ENCODE measurements at places on chromosomes 16 and 17.

GRCh38 chr17:19248928-19249574 lies 11.9 kb downstream of the EPN2 start:
- DNase-seq = no peak

- DNase-seq = peak; percentile 72
Measured at GRCh38 chr17:29592850-29593551, at the start of gene ANKRD13B. Gene ANKRD13B, plus strand, starts transcription at chr17:29593132. Its CDS starts 490 bp downstream, at chr17:29593622.

DNA sequence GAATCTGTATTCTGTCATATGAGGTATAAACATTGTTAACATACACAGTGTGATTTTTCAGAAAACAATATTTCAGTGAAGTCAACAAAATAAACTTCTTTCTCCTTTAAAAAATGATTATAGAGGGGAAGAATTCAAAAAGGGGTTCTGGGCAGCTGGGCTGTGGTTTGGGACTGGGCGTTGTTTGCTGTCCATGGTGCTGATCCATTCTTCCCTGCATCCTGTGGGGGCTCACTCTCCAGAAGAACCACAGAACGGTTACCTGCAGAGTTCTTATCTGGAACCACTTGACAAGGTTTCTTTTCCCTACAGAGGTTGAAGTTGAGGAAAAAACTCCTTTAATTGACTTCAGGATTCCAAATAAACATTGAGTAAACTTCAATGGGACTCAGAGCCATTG lies 1091.0 kb downstream of the CDH8 start:
- no peak for DNase-seq

DNA sequence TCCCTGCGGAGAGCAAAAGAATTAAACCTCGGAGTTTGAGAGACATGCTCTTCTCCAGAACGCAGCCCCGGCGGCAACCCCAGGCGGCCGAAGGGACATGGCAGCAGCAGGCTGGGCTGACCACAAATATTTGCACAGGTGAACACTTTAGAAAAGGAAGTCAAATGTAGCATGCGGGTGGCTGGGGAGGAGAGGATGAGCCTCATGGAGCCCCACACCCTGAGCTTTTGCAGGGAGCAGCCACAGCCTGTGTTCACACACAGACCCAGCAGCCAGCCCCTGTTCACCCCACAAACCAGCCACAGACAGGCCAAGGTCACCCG lies 17.8 kb downstream of the HS3ST6 start:
- peak; percentile 87 for DNase-seq

DNA sequence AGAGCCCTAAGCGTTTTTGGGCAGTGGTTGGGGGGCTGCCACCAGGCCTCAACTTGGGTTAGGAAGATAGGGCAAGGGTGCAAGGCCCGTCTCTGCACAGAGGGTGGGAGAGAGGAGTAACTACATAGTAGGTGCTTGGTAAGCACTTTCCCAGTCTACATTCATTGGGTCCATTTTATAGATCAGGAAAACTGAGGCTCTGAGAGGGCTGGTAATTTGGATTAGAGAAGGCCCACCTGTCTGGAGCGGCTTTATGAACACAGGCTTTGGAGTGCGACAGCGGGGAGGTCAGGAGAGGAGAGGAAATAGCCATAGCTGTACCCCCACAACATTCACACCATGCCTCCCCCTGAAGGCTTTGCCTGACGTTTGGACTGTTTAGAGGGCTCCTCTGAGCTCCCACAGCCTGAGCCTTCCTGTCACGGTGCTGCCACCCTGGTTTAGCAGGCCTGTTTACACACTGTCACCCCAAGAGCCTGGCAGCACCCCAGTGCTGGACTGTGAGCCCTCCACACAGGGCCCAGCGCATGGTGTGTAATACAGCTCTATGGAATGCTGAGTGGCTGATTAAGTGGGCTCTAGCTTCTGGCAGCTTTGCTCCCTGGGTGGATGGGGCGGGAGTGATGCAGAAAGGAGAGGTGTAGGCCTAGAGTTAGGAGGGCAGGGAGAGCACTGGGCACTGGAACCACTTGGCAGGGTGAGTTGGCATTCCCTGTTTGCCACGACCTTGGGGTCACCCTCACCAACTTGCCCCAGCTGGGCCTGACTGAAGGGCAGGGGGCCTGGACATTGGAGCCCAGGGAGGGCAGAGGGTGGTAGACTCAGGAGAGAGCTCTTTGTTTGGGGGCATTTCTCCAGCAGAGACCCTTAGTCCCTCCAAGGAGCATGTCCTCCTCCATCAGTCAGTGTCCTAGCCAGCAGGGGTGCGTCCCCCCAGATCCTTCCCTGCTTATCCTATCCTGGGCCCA lies 73.7 kb downstream of the RAI1 start:
- DNase-seq = peak; percentile 22

DNA sequence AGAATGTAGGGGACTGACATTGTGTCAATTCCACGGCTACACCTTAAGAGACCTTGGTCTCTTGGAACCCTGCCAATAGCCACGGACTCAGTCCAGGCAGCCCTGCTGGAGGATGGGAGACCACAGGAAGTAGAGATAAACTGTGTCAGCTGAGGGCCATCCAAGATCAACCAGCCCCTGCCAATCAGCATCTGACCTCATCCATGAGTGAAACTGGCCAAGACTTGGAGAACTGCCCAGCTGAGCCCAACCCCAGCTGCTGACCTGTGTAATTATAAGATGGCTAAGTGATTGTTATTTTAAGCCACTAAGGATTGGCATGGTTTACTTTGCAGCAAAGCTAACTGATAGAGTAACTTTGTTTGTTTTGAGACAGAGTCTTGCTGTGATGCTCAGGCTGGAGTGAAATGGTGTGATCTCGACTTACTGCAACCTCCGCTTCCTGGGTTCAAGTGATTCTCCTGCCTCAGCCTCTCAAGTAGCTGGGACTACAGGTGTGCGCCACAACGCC lies 13.3 kb upstream of the YWHAE start:
- DNase-seq = no peak

GRCh38 chr17:31007695-31008373 lies 37.0 kb downstream of the RNF135 start:
- DNase-seq = no peak

DNA sequence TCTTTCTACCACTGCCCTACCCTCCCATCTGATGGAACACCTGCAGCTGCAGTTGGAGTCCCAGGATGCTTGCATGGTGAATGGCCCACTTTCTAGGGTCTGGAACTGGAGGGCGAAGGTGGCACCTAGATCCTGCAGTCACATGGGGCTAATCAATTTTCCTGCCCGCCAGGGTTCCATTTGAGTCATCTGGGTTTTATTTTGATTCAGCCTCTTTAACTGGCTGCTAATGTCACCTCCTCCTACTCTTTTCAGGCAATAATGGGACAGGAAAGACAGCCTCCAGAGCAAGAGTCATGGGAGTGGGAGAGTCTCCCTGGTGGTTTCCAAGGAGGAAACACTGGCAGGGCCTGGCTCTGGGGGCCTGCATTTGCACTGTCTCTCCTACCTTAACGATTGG lies 3.8 kb upstream of the TBKBP1 start:
- DNase-seq = no peak

GRCh38 chr16:30151091-30151490 lies 28.1 kb upstream of the MAPK3 start:
- no peak for DNase-seq

- no peak for DNase-seq
Measured at GRCh38 chr17:30556374-30557332, 79.4 kb downstream of the GOSR1 start.

GRCh38 chr17:34357398-34357797 lies 1.1 kb downstream of the CCL13 start:
- DNase-seq = no peak

DNA sequence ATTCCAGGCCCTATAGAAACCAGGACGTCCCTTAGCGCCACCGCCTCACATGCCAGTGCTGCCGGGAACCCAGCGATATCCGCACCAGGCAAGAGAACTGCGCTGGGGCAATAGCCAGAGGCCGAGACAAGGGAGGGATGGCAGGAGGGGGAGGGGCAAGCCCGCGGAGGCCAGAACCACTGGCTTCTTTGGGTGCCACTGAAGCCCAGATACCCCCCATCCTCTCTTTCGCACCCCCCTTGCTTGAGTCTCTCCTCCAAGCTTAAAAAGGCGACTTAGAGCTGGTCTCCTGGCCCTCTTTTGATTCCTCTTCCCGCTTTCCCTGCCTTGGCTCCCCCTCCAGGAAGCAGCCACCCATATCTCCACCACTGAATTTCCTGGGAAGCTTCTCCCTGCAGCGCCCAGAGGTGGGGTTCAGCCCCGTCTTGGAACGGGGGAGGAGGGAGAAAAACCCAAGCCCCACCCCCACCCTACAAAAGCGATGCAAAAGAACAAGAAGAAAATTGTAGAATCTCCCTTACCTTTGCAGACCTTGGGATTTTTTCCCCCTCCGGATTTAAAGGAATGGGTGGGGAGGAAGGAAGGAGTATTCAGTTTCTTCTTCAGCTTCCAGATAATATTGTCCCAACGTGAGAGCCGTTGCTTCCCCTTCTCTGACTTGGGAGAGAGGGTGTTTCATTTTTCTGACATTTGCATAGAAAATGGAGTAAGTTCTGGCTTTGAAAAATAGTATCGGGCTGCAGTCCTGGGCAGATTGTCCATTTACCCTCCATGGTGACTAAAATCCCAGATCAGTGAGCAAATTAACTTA lies 622 bp downstream of the HOXB6 start:
- DNase-seq = no peak

GRCh38 chr17:27997522-27997921 lies 45.0 kb upstream of the NLK start:
- DNase-seq = no peak

GRCh38 chr16:2371421-2371820 lies 30.9 kb upstream of the ABCA3 start:
- DNase-seq = no peak

- no peak for DNase-seq
Measured at GRCh38 chr17:55793272-55793671, 42.4 kb downstream of the PCTP start.

GRCh38 chr16:4572715-4573114 lies 16.6 kb downstream of the C16orf96 start:
- DNase-seq = no peak

- peak; percentile 49 for DNase-seq
Measured at GRCh38 chr16:52069866-52070265, 477.1 kb downstream of the TOX3 start.

GRCh38 chr17:72296456-72296855 lies 175.6 kb downstream of the SOX9 start:
- DNase-seq = no peak

- DNase-seq = no peak
Measured at GRCh38 chr17:69418535-69418934, 4.0 kb downstream of the MAP2K6 start.

DNA sequence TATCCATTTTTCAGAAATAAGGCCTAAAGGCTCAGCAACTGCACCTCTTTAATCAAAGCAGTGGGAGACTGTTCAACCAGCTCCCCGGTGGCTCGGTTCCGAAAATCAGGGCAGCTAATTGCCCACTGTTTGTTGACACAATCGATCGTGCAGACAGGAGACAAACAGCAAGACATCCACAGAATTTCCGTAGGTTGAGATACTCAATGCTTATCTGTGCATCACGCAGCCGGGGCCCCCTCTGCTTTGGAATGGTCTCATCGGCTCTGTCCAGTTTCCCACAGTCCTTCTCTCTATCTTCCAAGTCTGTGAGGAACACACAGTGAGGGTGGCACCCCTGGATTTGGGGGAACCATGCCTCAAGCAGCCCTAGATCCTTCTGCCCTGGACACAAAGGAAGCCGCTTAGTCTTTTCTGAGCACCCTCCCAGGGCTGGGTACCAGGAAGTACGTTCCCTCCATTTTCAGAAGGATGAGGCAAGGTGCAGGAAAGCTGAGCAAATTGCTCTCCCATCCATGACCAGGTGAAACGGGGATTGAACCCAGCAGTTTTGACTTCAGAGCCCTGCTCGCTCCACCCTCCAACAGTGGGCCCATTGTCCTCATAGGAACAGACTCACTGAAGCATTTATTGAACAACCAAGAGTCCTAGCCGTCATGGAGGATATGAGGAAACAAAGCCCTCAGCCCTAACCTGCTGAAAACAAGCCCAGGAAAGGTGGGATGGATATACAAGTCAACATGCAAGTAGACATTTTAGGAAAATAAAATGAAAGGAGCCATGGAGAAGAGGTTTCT lies 70.7 kb downstream of the C16orf95 start:
- DNase-seq = no peak

DNA sequence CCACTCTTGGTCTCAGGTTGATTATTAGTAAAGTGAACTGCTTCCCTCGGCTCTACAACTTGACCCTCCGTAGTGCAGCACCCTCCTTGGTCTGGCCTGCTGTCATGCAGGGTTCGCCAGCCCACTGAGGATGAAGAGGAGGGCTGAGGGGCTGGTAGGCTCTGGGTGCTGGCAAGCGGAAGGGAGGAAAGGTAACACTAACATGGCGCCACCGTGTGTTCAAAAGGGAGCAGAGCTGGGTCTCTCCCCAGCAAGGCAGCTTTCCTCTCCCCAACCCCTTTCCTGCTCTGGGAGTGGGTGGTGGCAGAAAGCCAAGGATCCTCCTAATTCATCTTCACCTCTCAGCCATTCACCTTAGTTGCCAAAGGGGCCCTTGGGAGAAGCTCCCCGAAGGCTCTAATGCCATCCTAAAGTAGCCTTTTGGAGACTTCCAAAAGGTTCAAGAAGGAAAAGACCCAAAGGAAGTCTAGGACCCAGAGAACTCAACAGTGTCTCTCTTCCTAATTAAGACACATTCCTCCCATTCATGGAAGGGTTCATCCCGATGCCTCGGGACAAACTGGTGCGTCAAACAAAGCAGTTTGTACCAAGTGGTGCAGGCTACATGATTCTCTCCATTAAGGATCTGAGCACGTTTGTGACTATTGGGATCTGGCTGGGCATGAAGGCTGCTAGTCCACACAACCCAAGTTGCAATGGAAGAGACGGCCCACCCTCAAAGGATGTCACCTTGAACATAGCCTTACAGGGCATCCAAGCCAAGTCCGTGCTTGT lies 90.8 kb upstream of the TOB1 start:
- peak; percentile 32 for DNase-seq

- no peak for DNase-seq
Measured at GRCh38 chr17:81691196-81691595, 7.4 kb downstream of the HGS start.

DNA sequence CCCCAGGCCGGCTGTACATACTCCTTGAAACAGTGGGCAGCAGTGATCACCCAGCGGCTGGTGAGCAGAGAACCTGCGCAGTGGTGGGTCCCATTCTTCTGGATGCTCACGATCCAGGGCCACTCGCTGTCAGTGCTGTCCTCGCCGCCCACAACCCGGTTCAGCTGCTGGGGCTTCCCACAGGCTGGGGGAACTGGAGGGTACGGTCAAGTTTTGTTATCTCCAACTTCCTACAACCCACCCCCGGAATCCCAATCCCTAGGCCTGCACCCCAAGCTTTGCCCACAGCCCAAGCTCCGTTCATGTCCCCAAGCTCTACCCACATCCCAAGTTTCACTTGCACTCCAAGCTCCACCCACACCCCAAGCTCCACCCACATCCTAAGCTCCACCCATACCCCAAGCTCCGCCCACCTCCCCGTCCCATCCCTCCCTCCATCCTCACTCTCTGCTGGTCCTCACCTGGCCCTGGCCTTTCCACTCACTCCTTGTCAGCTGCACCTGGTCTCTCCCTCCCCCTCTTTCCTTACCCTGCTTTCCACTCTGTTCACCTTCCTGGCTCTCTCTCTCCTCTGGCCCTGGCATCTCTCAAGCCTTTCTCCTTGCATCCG lies 1.8 kb downstream of the PRSS22 start:
- DNase-seq = no peak

- no peak for DNase-seq
Measured at GRCh38 chr17:3679531-3680126, 11.0 kb downstream of the EMC6 start.

All from DMS79 treated with DMSO at 0.1 percent for 48 hours (cell line).